Right forelimb (tissue), 1 donor: ENCODE measurements at places on chromosomes 2 and 18.
A peak's percentile ranks its signal among the peaks of the same experiment; 100 is the strongest.

DNA sequence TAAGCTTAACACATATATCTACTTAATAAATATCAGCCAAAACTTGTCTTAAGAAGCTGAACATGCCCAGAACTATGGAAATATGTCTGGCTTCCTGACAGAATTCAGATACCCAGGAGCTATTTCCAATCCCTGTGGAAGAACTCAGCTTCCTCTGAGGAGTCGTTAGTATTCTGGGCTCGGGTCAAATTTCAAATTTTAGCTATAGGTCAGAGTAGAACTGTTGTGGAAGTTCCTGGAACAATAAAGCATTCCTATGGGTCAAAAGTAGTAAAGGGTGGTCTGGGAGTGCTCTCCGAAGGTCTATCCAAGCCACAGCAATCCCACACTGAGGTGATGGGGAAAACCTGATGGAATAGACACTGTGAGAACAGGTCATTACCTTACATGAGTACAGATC lies 342.7 kb upstream of the CHST9 start:
- DNase-seq = peak; percentile 44

DNA sequence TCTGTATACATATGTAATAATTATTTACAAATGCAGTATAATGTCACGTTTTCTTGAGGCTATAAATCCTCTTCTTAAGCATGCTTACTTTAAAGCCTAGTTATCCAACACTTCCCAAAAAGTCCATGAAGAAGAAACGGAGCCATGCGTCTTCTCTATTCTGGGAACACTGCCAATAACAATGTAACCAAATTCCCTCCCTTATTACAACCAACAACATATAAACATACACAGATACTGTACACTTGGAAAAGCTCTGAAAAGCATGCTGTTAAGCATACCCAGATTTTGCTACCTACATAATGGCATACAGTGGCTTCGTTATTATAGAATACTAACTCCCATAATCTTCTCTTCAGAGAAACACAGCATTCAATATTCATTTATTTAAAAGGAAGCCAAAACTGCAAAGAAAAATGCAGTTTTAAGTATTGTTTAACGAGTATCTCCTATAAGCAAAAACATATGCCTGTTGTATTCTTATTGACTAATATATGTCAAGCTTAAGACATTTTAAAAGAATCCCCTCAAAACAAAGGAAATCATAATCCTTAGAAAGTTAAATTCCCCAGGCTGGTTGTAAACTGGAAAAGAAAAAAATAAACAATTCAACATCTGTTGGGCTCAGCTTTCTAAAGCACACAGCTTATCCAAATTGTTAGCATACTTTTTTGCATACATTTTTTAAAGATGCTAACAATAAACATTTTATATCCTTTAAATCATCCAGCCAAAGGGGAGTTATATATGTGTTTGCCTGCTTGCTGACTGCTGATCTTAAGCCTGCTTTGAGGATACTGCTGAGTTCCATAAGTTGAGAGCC lies 83.4 kb downstream of the SLC25A12 start:
- no peak for DNase-seq

DNA sequence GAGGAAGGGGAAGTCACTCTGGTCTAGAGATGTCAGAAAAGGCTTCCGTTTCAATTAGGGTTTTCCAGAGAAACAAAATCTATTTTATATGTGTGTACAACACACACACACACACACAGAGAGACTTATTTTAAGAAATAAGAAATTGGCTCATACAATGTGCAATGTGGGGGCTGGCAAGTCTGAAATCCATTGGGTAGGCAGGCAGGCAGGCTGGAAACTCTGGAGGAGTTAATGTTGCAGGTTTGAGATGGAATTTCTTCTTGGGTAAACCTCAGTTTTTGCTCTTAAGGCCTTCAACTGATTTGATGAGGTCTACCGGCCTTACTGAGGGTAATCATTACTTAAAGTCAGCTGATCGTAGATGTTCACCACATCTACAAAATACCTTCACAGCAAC lies 62.6 kb downstream of the MDH1 start:
- DNase-seq = no peak

DNA sequence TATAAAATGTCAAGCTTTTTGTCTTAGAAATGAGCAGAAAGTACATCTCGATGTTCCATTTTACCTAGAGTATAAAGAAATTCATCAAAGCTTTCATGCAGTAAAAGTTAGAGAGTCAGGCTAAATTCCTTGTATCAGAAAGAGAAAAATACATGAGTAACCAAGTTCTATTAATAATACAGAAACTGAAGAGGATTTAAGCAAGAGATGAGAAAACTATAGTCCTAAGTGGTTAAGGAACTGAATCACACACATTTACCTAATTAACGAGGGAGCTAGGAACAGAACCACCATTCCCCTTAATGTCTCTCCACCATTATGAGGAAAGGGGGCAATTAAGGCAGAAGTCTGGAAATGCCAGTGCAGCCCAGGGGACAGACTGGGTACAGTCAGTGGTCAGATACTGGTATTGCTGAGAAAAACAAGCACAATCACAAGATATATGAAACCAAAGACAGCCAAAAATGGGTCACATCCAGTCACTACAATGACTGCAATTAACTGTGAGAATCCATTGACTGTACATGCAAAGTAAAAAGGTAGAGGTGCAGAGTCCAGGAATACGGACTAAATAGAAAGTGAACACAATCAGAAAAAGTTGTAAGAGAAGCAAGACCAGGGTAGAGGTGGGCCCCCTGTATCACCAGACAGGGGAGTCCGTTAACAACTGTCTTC lies 23.9 kb downstream of the MAP4K3 start:
- no peak for DNase-seq

GRCh38 chr18:35753306-35753910 lies 171.9 kb downstream of the GALNT1 start:
- no peak for DNase-seq

DNA sequence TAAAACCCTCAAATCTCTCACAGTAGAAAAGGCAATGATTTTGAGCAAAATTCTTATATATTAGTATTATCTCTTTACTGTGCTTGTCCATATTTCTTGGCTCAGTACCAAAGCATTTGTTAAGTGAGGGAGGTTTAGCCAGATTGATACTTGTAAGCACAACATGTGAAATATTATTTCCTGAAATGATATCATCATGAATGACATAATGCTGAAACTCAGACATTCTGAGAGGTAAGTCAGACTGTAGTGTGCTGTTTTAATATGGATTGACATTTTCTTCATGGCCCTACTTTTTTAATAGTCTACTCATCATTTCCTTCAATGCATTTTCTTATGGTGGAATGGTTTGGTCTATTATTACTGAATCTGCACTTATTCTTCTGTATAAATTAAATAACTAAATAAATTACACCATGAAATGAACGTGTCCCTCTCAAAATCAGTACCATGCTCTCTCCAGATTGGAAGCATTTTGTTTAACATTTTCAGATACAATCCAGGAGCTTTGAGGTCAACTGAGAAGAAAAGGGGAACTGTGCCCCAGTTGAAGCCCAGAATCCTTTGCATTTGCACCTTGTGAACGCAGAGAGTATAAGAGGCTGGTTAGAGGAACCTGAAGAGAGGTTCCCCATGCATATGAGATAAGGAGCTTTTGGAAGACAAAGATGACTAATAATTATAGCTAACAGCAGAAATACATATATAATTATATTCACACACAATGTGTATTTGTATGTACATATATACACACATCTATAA lies 50.1 kb upstream of the CRACDL start:
- DNase-seq = no peak

GRCh38 chr18:21439431-21439846 lies 161.1 kb downstream of the ESCO1 start:
- no peak for DNase-seq

GRCh38 chr2:26849056-26849999 lies 1.4 kb downstream of the DPYSL5 start:
- no peak for DNase-seq

GRCh38 chr2:143420313-143420712 lies 291.1 kb downstream of the ARHGAP15 start:
- no peak for DNase-seq

- no peak for DNase-seq
These were observed 28.8 kb upstream of the INO80C start for GRCh38 chr18:35526495-35527059.

- no peak for DNase-seq
These were observed 33.1 kb downstream of the MBD2 start for GRCh38 chr18:54191352-54191751.

DNA sequence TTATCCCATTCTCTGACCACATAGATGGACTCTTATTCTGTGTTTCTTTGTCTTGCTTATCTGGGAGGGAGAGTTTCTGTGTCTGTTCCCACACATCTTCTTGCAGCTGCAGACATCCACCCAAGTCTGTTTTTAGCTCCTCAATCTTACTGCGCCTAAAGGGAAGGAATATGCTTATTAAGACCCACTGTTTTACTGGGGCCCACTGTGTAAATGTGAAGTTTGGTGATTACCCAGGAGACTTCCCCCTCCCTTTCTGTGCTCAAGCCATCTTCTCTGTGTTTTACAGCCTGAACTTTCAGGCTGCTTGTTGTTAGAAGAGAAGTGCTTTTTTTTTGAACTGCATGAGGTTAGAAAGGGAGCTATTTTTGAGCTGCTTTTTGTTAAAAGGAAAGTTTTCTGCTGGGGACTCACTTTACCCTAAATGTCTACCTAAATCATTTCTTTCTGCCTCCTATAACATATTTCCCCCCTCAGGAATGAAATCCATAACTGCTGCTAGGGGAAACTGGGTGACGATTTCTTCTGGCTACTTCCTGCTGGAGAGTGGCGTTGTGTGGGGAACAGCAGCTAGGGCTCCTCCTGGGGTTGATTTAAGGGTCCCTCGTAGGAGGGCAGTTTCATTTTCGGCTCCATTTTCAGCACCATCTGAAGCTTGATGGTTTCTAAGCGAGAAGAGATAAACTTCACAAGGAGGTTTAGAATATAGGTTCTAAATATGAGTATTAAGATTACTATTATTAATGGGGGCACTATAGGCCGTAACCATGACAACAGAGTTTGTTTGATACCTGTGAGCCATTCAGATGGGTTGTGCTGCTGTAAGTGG lies 39.5 kb upstream of the GMCL1 start:
- no peak for DNase-seq

DNA sequence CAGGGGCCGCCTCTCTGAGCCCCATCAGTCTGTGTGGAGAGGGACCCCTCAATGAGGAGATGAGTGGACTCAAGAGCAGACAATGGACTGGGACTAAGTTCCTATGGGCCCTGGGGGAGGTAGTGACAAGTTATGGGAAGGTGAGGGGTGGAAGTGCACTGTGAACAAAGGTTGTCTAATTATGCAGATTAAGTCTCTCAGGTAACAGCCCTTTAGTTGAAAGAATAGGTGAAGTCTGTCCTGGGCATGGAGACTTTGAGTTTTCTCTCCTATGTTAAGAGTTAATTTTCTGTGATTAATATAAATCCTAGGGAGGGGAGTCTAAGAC lies 243.8 kb downstream of the FAM210A start:
- DNase-seq = no peak

- no peak for DNase-seq
These were observed 553.8 kb downstream of the PIK3C3 start for GRCh38 chr18:42508683-42509296.

DNA sequence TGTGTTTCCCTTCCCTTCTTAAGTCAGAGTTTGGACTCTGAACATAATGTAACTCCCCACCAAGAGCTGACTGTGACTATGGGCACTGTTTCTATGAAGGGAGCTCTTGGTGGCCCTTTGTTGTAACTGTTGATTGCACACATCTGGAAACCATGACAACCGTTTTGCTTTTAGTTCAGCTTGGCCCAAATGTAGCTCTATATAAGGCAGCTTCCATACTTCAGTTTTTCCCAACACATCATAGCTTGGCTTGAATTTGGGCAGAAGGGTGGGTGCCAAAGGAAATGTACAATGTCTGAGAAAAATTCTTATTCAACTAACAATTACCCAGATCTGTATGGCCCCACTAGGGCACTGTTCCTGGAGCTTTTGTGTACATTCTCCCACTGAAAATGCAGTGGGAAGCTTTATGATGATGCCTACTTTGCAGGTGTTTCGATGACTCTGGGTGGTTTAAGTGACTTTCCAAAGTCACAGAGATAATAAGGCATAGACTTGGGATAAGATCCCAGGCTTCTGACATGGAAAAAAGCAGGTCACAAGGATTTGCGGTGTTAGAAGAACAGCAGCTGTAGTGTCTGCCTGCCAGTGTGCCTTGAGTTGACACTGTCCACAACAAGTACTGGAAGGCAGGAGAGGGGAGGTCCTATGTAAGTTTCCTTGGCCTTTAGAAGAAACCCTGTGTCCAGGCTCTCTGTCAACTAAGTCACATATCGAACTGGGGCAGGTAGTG lies 2.4 kb upstream of the CETN1 start:
- peak; percentile 81 for DNase-seq

GRCh38 chr2:174439950-174440349 lies 44.4 kb downstream of the SCRN3 start:
- DNase-seq = no peak

DNA sequence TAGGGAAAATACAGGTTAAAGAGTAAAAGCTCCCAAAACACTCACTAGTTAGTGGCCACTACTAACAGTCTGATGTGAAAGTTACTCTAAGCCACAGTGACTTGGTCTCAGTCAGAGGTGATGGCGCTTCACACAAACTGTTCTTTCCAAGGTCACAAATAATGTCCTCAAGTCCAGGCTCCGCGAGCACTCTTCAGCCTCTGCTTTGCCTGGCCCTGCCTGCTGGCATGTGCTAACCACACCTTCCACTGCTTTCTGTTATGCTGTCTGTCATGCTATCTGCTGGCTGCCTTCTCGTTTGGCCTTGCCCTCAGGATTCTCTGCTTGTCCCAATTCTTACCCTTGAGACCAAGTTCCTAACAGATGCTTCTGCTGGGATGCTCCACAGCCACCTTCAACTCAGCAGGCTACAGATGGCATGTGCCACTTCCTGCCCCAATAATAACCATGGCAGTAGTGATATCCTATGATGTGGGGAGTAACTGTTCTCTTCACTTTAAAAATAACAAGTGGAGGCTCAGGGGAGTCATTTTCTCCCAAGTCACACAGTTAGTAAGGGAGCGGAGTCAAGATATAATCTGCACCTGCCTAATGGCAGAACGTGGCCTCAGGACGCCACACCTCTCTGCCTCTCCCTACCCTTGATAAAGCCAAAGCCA lies 75.7 kb downstream of the ZAP70 start:
- DNase-seq = no peak

GRCh38 chr2:143139835-143140393 lies 10.7 kb downstream of the ARHGAP15 start:
- DNase-seq = no peak

- no peak for DNase-seq
These were observed 1.6 kb upstream of the RAB11FIP5 start for GRCh38 chr2:73114273-73114867.

GRCh38 chr2:171391532-171391931 lies 42.3 kb downstream of the METTL8 start:
- DNase-seq = no peak

DNA sequence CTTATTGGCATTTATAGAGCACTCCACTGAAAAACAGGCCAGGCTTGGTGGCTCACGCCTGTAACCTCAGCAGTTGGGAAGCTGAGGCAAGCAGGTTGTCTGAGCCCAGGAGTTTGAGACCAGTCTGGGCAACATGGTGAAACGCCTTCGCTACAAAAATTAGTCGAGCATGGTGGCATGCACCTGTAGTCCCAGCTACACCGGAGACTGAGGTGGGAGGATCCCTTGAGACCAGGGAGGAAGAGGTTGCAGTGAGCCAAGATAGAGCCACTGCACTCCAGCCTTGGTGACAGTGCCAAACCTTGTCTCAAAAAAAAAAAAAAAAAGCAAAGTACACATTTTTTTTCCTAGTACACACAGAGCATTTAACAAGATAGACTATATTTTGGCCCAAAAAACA lies 96.1 kb downstream of the TGIF1 start:
- DNase-seq = no peak

GRCh38 chr2:4219571-4219970 lies 516.2 kb downstream of the DCDC2C start:
- no peak for DNase-seq
